Pancreas (tissue), 10 donors: ENCODE measurements at places on chromosomes 3 and 15.

DNA sequence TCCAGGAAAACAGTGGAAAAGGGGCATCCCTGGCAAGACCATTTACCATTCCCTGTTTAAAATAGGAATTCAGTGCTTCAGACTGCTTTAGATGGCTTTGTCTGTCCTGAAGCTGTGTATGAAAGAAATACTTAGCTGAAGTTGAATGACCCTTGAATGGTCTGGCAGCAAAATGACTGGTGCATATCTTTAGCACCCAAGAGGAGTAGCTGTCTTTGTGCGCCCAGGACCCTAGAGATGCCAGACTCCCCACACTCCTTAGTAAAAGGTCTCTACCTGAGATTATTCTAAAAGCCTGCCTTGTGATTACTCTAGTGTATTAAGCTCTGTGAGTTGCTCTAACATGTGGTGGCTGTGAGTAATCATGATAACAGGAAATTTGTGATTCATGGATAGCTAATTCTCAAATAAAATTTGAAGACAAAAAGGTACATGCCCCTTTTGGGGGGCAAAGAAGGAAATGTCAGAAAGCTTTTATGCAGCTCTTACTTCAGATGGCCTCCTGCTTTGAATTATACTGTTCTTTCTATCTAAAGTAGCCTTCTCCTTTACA lies 3.2 kb downstream of the MAPKBP1 start:
- H3K27me3 ChIP-seq = no peaks in the 10 kb centered on the region
- no peak overlapping the region for H3K4me3 ChIP-seq
- peaks cover 6% of the 10 kb centered on the region for H3K4me1 ChIP-seq
- no peaks in the 10 kb centered on the region for H3K36me3 ChIP-seq
- no peak overlapping the region for H3K27ac ChIP-seq

DNA sequence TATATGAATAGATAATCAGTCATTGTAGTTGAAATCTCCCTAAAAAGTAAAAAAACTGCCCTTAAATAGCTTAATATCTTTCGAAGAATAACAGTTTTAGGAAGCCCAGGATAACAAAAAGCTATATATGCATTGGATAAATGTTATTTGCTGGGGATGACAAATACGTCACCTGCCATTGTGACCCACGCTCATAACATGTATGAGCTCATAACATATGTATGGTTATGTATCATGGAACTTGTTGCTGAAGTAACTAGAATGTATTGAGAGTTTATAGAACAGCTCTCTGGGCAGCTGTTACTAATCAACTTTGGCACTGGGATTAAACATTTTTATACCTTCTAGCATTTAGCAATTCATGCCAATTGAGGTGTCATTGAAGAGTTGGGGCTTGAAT lies 1.7 kb upstream of the LRCH3 start:
- H3K4me1 ChIP-seq = no peaks in the 10 kb centered on the region
- no peak overlapping the region for H3K4me3 ChIP-seq
- H3K27ac ChIP-seq = no peak overlapping the region
- DNase-seq = no peak

DNA sequence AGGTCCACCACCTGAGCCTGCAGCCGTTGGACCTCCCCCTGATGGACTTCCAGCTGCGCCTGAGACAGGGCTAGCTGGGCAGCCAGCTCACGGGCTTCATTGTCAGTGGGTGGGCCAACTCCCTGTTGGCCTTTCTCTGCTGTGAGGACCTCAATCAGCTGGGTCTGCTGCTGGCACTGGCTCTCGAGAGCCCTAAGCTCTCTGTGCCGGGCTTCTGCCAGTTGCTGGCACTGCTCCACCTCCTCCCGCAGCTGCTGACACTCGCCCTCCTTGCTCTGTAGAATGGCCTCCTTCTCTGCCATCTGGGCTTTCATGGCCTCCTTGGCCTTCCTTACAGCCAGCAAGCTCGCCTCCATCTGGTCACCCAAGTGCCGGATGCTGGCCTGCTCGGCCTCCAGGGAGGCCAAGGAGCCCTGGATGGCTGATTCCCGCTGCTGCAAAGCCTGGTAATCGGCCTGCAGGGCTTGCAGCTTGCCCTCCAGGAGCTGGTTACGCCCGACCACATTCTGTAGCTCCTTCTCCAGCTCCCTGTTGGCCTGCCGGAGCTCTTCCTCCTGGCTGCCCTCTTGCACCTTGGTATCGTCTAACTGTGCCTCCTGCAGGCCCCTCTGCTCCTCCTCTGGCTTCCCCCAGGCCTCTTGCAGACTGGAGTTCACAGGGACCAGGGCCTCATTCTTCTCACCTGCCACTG lies 23.8 kb downstream of the CXCR6 start:
- DNase-seq = no peak
- H3K27ac ChIP-seq = no peak overlapping the region
- H3K27me3 ChIP-seq = no peaks in the 10 kb centered on the region
- peaks cover 77% of the 10 kb centered on the region for H3K36me3 ChIP-seq
- H3K4me1 ChIP-seq = no peaks in the 10 kb centered on the region
- no peak overlapping the region for H3K4me3 ChIP-seq

DNA sequence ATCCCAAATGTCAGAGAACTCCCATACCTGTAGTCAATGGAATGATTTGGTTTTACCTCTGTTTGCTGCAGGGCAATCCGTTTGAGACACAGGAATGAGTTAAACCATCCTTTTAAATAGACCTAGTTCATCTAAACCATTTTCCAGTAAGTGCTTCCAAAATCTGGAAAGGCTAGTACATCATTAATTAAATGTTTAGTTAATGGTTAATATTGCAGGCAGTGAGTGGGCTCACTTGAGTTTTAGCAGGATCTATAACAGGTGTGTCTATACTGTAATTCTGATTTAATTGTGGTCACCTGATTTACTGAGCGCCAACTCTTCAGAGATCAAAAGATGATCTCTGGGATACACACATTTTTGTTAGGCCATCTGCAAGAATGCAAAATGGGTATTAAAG lies 353.9 kb upstream of the ROPN1 start:
- H3K27me3 ChIP-seq = no peaks in the 10 kb centered on the region
- no peaks in the 10 kb centered on the region for H3K36me3 ChIP-seq
- no peak overlapping the region for H3K4me3 ChIP-seq
- DNase-seq = no peak

GRCh38 chr3:128011140-128011539 lies 41.1 kb upstream of the SEC61A1 start:
- peaks cover 3% of the 10 kb centered on the region for H3K4me1 ChIP-seq
- DNase-seq = peak; percentile 84
- H3K27ac ChIP-seq = no peak overlapping the region
- no peaks in the 10 kb centered on the region for H3K36me3 ChIP-seq
- no peaks in the 10 kb centered on the region for H3K27me3 ChIP-seq

GRCh38 chr3:69239063-69239462 lies 116.7 kb upstream of the LMOD3 start:
- no peak for DNase-seq
- H3K4me1 ChIP-seq = peaks cover 4% of the 10 kb centered on the region
- no peak overlapping the region for H3K27ac ChIP-seq

- DNase-seq = no peak
- H3K27ac ChIP-seq = no peak overlapping the region
- H3K27me3 ChIP-seq = no peaks in the 10 kb centered on the region
- H3K4me3 ChIP-seq = no peak overlapping the region
- no peaks in the 10 kb centered on the region for H3K36me3 ChIP-seq
Measured at GRCh38 chr15:50786871-50787270, 21.4 kb upstream of the SPPL2A start.

- no peaks in the 10 kb centered on the region for H3K36me3 ChIP-seq
- DNase-seq = no peak
- no peak overlapping the region for H3K4me3 ChIP-seq
- no peaks in the 10 kb centered on the region for H3K4me1 ChIP-seq
Measured at GRCh38 chr15:47705281-47705997, 11.9 kb upstream of the SEMA6D start.

- no peaks in the 10 kb centered on the region for H3K27me3 ChIP-seq
- H3K4me1 ChIP-seq = peaks cover 13% of the 10 kb centered on the region
- no peak for DNase-seq
Measured at GRCh38 chr3:172598904-172599303, 75.7 kb upstream of the TNFSF10 start.

- H3K27ac ChIP-seq = no peak overlapping the region
- no peaks in the 10 kb centered on the region for H3K4me1 ChIP-seq
- H3K36me3 ChIP-seq = no peaks in the 10 kb centered on the region
- no peak for DNase-seq
- H3K4me3 ChIP-seq = no peak overlapping the region
- no peaks in the 10 kb centered on the region for H3K27me3 ChIP-seq
Measured at GRCh38 chr15:71753346-71753745, 57.0 kb upstream of the NR2E3 start.

DNA sequence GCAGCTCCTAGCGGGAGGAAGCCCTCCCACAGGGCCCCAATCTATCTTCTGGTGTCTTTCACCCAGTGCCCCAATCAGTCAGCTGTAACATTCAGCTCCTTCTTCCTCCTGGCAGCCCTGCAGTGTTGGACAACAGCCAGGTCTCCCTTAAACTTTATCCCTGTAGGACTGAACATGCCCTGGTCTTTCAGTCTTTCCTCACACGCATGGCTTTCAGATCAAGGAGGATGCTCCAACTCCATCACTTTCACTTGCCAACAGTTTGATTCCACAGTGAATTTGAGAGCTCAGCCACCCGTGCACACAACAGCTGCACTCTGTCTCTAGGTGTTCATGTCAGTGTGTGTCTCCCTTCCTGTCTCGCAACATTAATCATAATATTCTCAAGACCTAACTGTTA lies 28.5 kb upstream of the LRRC34 start:
- no peak for DNase-seq
- no peak overlapping the region for H3K27ac ChIP-seq

DNA sequence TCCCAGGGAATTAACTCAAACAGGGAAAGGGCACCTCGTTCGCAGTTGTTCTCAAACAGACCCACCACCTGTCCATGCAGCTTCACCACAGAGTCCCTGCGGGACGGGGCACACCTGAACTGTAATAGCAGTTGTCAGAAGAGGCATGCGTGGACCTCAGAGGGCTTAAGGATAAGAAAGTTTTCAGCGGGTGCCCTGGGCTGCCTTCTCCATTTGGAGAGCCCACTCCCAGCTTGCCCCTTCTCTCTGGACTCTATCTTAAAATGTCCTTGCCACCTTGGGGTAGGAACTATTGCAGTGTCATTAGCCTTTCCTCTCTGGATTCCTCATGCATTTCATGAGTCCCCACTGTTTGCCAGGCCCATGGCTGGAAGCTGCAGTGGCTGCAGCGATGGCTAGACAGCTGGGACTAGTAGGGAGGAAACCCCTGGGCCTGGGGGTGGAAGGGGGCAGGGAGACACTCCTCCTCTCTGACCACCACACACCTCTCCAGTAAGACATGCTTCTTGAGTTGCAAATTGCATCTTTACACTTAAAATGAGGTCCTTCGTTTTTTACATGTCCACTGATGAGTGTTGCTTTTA lies 33.5 kb downstream of the PDIA5 start:
- no peaks in the 10 kb centered on the region for H3K27me3 ChIP-seq
- no peak overlapping the region for H3K27ac ChIP-seq
- no peak for DNase-seq
- H3K4me3 ChIP-seq = no peak overlapping the region
- H3K4me1 ChIP-seq = peaks cover 10% of the 10 kb centered on the region

GRCh38 chr3:132925256-132925930 lies 112.8 kb upstream of the TMEM108 start:
- no peak overlapping the region for H3K4me3 ChIP-seq
- H3K27me3 ChIP-seq = no peaks in the 10 kb centered on the region
- no peak overlapping the region for H3K27ac ChIP-seq
- no peaks in the 10 kb centered on the region for H3K36me3 ChIP-seq

DNA sequence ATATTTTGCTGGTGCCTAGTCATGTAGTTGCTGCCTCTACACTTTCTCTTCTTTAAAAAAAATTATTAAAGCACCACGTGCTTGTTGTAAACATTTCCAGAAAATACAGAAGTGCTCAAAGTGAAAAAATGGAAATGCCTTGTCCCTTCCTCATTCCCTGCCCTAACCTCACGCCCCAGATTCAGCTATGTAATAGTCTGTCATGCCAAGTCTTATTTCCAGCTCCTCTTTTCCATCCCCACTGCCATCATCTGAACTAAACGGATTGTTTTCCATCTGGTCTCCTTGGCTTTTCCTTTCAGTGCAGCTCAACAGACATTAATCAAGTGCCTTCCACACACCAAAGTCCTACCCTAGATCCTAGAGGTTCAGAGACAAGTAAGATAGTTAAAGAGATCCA lies 15.5 kb downstream of the ZNF774 start:
- no peak overlapping the region for H3K4me3 ChIP-seq
- no peak for DNase-seq
- no peaks in the 10 kb centered on the region for H3K27me3 ChIP-seq

GRCh38 chr3:52243791-52244628 lies 1.5 kb upstream of the PPM1M start:
- peak overlapping the region; percentile 73 for H3K27ac ChIP-seq
- H3K4me1 ChIP-seq = peaks cover 9% of the 10 kb centered on the region
- DNase-seq = no peak
- no peaks in the 10 kb centered on the region for H3K36me3 ChIP-seq
- H3K27me3 ChIP-seq = no peaks in the 10 kb centered on the region

GRCh38 chr3:9780458-9780812 lies 10.7 kb upstream of the CAMK1 start:
- H3K27me3 ChIP-seq = no peaks in the 10 kb centered on the region
- peak overlapping the region; percentile 33 for H3K27ac ChIP-seq
- peaks cover 19% of the 10 kb centered on the region for H3K36me3 ChIP-seq
- no peaks in the 10 kb centered on the region for H3K4me1 ChIP-seq
- no peak overlapping the region for H3K4me3 ChIP-seq

GRCh38 chr15:71337197-71337845 lies 222.1 kb downstream of the THSD4 start:
- H3K4me3 ChIP-seq = no peak overlapping the region
- DNase-seq = no peak
- H3K36me3 ChIP-seq = no peaks in the 10 kb centered on the region
- peak overlapping the region; percentile 17 for H3K27ac ChIP-seq
- no peaks in the 10 kb centered on the region for H3K4me1 ChIP-seq

DNA sequence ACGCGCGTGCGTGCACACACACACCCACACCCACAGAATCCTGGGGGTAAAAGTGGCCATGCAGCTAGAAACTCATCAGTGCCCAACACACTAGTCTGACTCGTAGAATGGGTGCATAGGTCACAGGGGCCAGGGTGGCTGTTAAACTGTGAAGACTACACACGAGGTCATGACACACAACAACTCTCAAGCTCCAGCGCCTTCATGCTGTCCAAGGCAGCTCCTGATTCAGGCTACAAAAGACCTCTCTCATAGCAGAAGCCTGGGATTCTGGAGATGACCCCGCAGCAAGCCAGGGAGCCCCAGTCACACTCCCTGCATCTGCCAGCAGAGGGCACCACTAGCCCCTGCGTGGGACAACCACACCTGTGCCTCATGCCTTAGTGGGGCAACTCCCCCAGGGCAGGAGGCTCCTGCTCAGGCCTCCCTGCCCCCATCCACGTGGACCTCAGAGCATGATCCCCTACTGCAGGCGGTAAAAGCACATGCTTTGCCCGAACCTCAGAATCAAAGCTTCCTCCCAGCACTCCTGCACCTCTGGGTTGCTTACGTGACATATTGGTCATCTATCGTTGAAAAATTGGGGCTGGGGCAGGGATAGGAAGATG lies 93.1 kb downstream of the LRIG1 start:
- peaks cover 3% of the 10 kb centered on the region for H3K4me1 ChIP-seq
- H3K27me3 ChIP-seq = no peaks in the 10 kb centered on the region
- H3K36me3 ChIP-seq = peaks cover 84% of the 10 kb centered on the region

- no peaks in the 10 kb centered on the region for H3K36me3 ChIP-seq
- H3K27ac ChIP-seq = no peak overlapping the region
- no peaks in the 10 kb centered on the region for H3K27me3 ChIP-seq
- H3K4me1 ChIP-seq = no peaks in the 10 kb centered on the region
Measured at GRCh38 chr3:69890084-69890483, 109.4 kb upstream of the SAMMSON start.
